ENCODE measurements at places on chromosomes 6 and 20.

DNA sequence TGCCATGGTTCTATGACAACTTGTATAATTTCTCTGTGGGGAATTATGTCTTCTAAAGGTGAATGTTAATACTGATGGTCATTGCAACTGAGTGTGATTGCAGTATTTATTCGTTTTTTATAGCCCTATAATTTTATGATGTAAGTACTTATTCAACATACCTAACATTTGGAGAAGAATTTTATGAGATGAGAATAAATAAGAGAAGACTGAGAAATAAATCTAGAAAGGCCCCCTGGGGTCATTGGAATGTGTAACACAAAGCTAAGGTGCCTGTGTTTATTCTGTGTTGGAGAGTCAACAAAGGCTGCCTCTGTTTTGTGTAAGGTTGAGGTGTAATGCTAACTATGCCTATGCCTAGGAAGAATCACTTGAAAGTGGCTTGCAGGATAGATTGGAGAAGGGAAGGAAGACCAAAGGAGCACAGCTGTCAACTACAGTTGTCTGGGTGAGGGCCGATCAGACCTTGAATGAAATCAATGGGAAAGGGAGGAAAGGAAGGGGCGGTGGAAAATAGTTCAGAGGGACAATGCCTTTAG, 1076.7 kb downstream of the KIF16B start:
- no peak for DNase-seq

- no peak for DNase-seq
Observed at GRCh38 chr20:61312925-61313324, 60.9 kb downstream of the CDH4 start.

GRCh38 chr6:159695984-159696383, 2.9 kb upstream of the SOD2 start:
- DNase-seq: no peak

DNA sequence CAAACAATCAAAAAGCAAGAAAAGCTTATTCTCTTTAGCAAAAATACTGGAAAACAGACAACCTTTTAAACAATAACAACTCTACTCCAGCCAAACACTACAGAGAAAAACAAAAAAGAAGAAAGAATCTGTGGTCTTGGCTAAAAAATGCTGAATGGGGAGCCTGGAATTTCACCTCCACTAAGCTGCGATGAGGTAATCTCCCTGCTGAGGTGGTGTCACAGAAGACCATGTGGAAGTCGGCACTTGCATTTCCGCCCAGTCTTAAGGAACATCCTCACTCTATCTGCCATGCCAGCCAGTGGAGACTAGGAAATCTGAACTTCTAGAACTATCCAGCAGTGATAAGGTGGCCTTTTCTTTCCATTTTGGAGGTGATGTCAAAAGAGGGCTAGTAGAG, 1026.8 kb upstream of the EPHA7 start:
- DNase-seq: no peak

GRCh38 chr20:53412577-53413185, 181.0 kb downstream of the ZNF217 start:
- DNase-seq: no peak

- DNase-seq: no peak
Observed at GRCh38 chr20:12942123-12942522, 66.6 kb upstream of the SPTLC3 start.

DNA sequence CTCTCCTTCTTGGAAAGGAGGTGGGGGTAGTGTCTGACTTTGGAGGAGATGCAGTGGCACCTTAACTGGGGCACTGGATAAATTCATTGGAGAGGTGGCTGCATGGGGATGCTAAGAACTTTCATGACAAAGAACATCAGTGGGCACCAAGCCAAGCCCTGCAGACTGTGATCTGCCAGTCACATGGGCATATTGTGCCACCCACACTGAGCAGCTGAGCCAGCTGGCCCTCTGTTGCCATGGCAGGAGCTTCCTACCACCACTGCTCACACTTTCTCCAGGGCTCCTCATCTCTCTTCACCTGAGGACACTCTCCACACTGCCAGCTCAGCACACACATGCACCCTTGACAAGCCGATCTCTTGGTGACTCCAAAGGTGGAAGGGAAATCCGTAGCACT, 715.6 kb downstream of the QKI start:
- peak; percentile 58 for DNase-seq
